ENCODE measurements at places on chromosomes 6 and 20.

- no peaks in the 10 kb centered on the region for H3K36me3 ChIP-seq
- H3K27me3 ChIP-seq: peaks cover 5% of the 10 kb centered on the region
- no peak for DNase-seq
- H3K4me1 ChIP-seq: no peaks in the 10 kb centered on the region
- no peak overlapping the region for H3K27ac ChIP-seq
These were observed 122.3 kb downstream of the CEBPB start for GRCh38 chr20:50312682-50313521.

DNA sequence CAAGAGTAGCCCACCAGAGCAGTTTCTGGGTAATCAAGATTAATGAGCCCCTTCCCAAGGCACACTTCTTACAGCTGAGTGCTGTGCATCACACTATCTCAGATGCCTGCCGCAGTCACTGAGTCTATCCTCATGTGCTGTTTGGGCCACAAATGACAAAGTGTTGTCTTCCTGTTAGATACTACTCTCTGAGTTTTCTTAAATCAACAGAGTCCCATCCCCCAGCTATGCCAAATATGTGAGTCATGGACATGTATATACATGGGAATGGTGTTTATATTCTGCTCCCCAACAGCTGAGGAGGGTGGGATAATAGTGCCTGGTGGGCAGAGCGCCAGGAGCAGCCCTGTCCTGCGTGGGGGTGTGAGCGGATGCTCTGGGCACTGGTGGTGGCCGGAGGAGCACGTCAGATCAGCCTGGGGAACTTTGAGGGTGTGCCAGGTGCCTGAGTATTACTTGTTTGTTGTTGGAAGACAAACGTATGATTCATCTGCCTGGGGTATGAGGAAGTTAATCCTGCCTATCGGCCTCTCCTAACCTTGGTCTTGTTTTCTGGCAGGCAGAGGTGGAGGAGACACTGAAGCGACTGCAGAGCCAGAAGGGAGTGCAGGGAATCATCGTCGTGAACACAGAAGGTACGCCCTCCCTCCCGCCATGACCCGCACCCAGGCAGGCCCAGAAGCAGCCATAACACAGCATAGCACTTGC lies 9.6 kb downstream of the DYNLRB1 start:
- no peak overlapping the region for H3K27ac ChIP-seq
- H3K4me3 ChIP-seq: no peak overlapping the region
- no peaks in the 10 kb centered on the region for H3K27me3 ChIP-seq
- DNase-seq: no peak
- H3K4me1 ChIP-seq: peaks cover 10% of the 10 kb centered on the region

DNA sequence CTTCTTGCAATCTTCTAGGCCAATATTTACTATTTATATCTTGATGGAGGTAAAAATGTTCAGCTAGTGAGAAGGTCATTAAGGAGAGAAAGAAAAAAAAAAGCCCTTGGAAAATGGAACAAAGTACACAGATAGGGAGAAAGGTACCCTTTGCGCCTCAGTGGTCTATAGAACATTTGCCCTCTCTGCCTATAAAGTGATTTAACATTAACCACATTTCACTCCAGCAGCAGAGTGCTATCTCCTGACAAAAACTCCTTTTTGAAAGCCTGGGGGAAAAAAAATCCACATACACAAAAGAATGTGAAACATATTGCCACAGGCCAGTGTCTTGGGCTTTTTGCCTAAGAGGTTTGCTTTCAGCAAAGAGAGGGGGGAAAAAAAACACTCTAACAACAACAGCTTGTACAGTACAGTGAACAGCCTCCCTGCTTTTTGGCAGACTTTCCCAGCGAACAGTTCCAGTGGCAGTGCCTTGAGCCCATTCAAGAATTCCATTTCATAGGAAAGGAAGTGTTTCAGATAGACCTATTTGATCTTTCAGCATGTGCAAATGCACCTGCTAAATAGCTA lies 695 bp downstream of the ARHGAP18 start:
- no peak for DNase-seq
- H3K27ac ChIP-seq: peak overlapping the region; percentile 74
- H3K4me3 ChIP-seq: peak overlapping the region; percentile 79
- no peaks in the 10 kb centered on the region for H3K27me3 ChIP-seq
- no peaks in the 10 kb centered on the region for H3K36me3 ChIP-seq

DNA sequence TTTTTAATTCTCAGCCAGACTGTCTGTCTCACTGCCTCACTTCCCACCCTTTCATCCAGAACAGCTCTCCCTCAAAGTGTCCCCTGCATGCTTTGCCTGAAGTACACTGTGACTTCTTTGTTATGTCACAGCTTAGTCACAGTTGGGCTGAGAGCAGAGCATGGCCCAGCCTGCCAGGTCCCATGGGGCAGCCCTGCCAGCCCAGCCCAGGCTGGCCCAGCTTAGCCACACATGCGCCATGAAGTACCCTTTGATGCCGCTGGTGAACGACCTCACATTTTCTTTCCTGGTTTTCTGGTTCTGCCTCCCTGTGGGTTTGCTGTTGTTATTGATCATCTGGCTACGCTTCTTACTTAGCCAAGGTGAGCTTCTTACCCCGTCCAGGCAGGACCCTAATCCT lies at the start of gene ADIG:
Gene ADIG, plus strand, starts transcription at position 185 of the 400 bp plus-strand sequence. Its CDS starts 54 bp downstream, at position 239.
- no peak for DNase-seq
- no peaks in the 10 kb centered on the region for H3K27me3 ChIP-seq
- H3K4me1 ChIP-seq: no peaks in the 10 kb centered on the region

GRCh38 chr6:150874179-150874578 lies 8.7 kb downstream of the MTHFD1L start:
- H3K4me1 ChIP-seq: no peaks in the 10 kb centered on the region
- DNase-seq: no peak
- H3K27me3 ChIP-seq: no peaks in the 10 kb centered on the region
- H3K27ac ChIP-seq: no peak overlapping the region
- no peak overlapping the region for H3K4me3 ChIP-seq

- H3K27me3 ChIP-seq: no peaks in the 10 kb centered on the region
- H3K36me3 ChIP-seq: no peaks in the 10 kb centered on the region
- H3K27ac ChIP-seq: peak overlapping the region; percentile 74
- H3K4me3 ChIP-seq: peak overlapping the region; percentile 82
- peaks cover 34% of the 10 kb centered on the region for H3K4me1 ChIP-seq
- DNase-seq: peak; percentile 83
These were observed 117.0 kb downstream of the RTN4IP1 start for GRCh38 chr6:106512048-106512967.

- no peak overlapping the region for H3K27ac ChIP-seq
- DNase-seq: no peak
- no peaks in the 10 kb centered on the region for H3K4me1 ChIP-seq
- H3K4me3 ChIP-seq: no peak overlapping the region
- H3K36me3 ChIP-seq: no peaks in the 10 kb centered on the region
These were observed 35.8 kb upstream of the MAS1 start for GRCh38 chr6:159854959-159855358.

GRCh38 chr6:127460465-127460864 lies 1.3 kb upstream of the KIAA0408 start:
- H3K27me3 ChIP-seq: no peaks in the 10 kb centered on the region
- no peaks in the 10 kb centered on the region for H3K4me1 ChIP-seq
- no peak for DNase-seq
- H3K36me3 ChIP-seq: no peaks in the 10 kb centered on the region
- H3K27ac ChIP-seq: no peak overlapping the region

GRCh38 chr6:16092140-16092539 lies 36.7 kb upstream of the MYLIP start:
- H3K4me1 ChIP-seq: no peaks in the 10 kb centered on the region
- no peaks in the 10 kb centered on the region for H3K27me3 ChIP-seq
- DNase-seq: no peak

- H3K4me1 ChIP-seq: no peaks in the 10 kb centered on the region
- no peaks in the 10 kb centered on the region for H3K27me3 ChIP-seq
- DNase-seq: no peak
- H3K36me3 ChIP-seq: no peaks in the 10 kb centered on the region
These were observed 23.2 kb upstream of the TXNDC5 start for GRCh38 chr6:7933794-7934193.

GRCh38 chr6:36339146-36339545 lies 2.5 kb upstream of the BNIP5 start:
- H3K27ac ChIP-seq: no peak overlapping the region
- H3K36me3 ChIP-seq: no peaks in the 10 kb centered on the region
- H3K4me1 ChIP-seq: peaks cover 12% of the 10 kb centered on the region
- peaks cover 9% of the 10 kb centered on the region for H3K27me3 ChIP-seq

DNA sequence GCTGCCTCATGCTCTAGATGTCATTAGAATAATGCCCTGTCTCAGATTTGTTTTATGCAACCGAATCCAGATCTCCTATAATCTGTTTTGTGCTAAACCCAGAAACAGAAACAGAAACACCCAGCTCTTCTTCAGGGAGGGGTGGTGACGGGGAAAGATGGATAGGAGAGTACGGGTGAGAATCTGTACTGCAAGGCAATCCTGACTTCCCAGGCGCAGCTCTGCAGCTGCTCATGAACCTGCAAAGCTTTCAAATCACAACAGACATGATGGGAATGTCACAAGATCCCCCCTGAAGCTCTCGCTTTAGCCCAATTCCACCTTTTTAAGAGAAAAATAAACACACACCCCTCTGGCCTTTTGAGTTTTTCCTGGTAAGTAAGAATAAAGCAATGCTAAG lies 71.5 kb downstream of the PPP1R3G start:
- H3K27ac ChIP-seq: no peak overlapping the region
- no peaks in the 10 kb centered on the region for H3K4me1 ChIP-seq
- H3K4me3 ChIP-seq: no peak overlapping the region
- no peak for DNase-seq

- no peaks in the 10 kb centered on the region for H3K36me3 ChIP-seq
- no peak overlapping the region for H3K27ac ChIP-seq
- H3K4me3 ChIP-seq: no peak overlapping the region
- no peaks in the 10 kb centered on the region for H3K27me3 ChIP-seq
These were observed 236.4 kb upstream of the PRDM1 start for GRCh38 chr6:105849746-105850145.

- peaks cover 5% of the 10 kb centered on the region for H3K36me3 ChIP-seq
- no peak for DNase-seq
- H3K27me3 ChIP-seq: no peaks in the 10 kb centered on the region
- peaks cover 68% of the 10 kb centered on the region for H3K4me1 ChIP-seq
- no peak overlapping the region for H3K4me3 ChIP-seq
These were observed 8.3 kb downstream of the HSF2 start for GRCh38 chr6:122407712-122408111.

- no peak overlapping the region for H3K27ac ChIP-seq
- H3K4me3 ChIP-seq: no peak overlapping the region
- no peak for DNase-seq
- no peaks in the 10 kb centered on the region for H3K36me3 ChIP-seq
These were observed 41.8 kb upstream of the BACH2 start for GRCh38 chr6:90338409-90338808.

DNA sequence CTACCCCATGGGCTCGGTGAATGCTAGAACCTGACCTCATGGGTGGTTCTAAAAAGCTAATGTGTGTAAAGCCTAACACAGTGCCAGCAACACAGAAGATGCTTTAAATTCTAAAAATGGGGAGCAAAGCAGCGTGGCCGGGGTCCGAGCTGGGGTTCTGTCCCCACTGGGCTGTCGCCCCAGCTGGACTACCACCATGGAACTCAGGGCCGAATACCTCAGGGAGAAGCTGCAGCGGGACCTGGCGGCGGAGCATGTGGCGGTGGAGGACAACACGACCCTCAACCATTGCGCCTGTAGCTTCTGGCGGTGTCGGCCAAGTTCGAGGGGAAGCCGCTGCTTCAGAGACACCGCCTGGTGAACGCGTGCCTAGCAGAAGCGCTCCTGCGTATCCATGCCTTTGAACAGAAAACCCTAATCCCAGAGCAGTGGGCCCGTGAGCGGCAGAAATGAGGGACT lies 8.4 kb downstream of the SOX4 start:
- no peaks in the 10 kb centered on the region for H3K36me3 ChIP-seq
- peaks cover 4% of the 10 kb centered on the region for H3K4me1 ChIP-seq
- no peak for DNase-seq

DNA sequence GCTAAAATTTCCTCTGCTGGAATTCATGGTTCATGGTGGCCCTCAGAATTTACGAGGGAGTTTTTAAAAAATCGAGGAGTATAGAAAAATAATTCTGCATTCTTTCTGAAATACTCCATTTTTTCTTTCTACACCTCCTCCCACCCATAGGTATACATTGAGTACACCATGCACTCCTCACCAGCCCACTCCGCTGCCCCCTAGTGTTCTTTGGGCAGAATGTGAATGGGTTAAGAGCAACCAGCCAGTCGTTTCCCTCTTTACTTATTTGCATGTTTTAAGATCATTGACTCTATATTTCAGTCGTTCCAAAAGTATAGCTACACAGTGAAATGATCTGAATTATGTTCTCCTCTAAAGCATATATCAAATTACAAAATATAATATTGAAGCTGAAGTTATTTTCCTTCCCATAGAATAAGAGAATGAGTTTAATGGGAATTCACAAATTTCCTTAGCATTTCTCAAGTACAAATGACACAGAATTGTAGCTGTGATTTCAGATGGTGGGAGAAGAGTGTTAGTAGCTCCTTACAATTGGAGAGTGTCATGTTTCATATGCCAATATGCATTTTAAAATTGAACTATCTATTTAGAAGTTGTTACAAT lies 977.7 kb upstream of the SLC35B3 start:
- no peak for DNase-seq
- H3K27ac ChIP-seq: no peak overlapping the region
- no peaks in the 10 kb centered on the region for H3K36me3 ChIP-seq
- H3K4me1 ChIP-seq: no peaks in the 10 kb centered on the region

GRCh38 chr6:168116975-168117899 lies 38.2 kb upstream of the FRMD1 start:
- H3K27me3 ChIP-seq: no peaks in the 10 kb centered on the region
- H3K36me3 ChIP-seq: no peaks in the 10 kb centered on the region
- no peak overlapping the region for H3K27ac ChIP-seq
- DNase-seq: no peak
- no peaks in the 10 kb centered on the region for H3K4me1 ChIP-seq

GRCh38 chr20:15380770-15381169 lies 1043.4 kb upstream of the FLRT3 start:
- H3K27me3 ChIP-seq: no peaks in the 10 kb centered on the region
- no peaks in the 10 kb centered on the region for H3K4me1 ChIP-seq
- DNase-seq: no peak
- H3K27ac ChIP-seq: no peak overlapping the region
- H3K36me3 ChIP-seq: no peaks in the 10 kb centered on the region

DNA sequence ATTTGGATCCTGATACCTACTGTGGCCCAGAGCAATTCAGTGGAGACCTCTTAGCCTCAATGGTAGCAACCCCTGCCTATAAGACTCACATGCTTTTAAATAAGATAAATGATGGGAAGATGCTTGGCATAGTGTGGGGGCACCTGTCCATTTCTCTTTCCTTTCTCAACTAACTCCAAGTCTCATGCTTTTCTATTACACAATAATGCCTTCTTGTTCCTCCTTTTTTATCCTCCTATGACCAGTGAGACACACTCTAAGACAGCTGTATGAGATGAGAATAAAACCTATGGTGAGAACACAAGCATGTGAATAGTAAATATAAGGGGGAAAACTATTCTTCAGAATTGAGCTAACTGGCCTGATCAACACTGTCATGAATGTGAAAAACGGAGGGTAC lies 147.0 kb upstream of the STXBP5 start:
- H3K4me3 ChIP-seq: no peak overlapping the region
- H3K4me1 ChIP-seq: no peaks in the 10 kb centered on the region
- H3K36me3 ChIP-seq: no peaks in the 10 kb centered on the region
- H3K27ac ChIP-seq: no peak overlapping the region
- DNase-seq: no peak

- DNase-seq: no peak
- no peaks in the 10 kb centered on the region for H3K27me3 ChIP-seq
- H3K4me1 ChIP-seq: no peaks in the 10 kb centered on the region
- H3K36me3 ChIP-seq: no peaks in the 10 kb centered on the region
- no peak overlapping the region for H3K27ac ChIP-seq
These were observed 245.1 kb downstream of the FOXA2 start for GRCh38 chr20:22339091-22339881.
